ENCODE measurements at places on chromosomes 7 and 10.

DNA sequence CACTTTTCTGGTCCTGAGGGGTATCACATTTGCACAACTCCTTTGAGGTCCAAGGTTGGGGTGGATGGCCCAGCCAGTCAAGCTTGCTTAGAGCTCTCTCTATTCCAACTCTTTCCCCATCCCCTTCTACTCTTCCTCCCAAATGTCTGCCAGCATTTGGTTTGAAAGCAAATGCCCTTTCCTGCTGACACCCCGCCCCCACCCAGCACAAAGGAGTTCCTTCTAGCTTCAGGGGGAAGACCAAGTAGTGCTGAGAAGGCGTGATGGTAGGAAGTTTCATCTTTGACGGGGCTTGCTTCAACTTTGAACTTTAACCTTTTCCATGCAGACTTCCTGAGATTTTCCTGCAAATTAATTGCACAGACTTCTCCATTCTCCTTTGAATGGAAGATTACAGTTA is 137.5 kb upstream of the TCF7L2 start:
- DNase-seq = no peak

- no peak for DNase-seq
Measured at GRCh38 chr7:20220921-20221547, 3.9 kb upstream of the MACC1 start.

DNA sequence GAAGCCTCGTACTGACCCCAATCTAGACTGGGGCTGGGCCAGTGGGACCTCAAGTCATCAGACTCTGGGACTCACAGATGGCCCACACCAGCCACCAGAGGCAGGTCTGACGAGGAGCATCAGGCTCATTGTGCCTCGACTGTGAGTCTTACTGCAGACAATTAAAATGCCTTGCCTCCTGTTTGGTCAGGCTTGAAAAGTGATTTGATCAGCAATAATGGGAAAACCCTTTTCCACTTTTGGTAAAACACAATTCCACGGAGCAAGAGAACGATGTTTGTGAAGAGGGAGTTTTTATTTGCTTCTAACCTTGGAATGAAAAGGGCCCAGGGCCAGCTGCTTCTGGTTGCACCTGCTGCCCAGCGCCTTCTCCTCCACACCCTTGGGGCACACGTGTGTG is 43.9 kb downstream of the C10orf143 start:
- no peak for DNase-seq

GRCh38 chr7:32018845-32019578 is 51.2 kb downstream of the PDE1C start:
- DNase-seq = no peak

DNA sequence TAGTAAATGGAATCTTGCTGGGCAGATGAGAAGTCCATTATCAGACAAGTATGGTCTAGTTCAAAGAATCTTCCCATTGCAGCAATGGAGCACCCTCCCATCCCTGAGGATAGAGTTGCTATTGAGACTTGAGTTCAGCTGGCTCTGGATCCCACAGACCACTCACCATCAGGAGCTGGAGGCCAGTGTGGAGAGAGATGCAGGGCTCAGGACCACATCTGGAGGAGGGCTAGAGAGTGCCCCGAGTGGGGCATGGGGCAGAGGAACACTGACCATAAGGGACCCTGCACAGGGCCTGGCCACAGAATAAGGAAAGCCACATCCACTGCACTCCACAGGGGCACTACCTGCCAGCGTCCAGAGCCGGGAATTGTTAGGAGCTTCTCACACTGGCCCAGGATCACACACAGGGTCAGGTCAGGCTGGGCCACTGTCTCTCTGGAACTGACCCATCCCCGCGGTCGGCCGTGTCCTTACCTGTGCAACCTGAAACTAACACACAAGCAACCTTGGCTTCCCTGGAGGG is 41.3 kb upstream of the TCERG1L start:
- no peak for DNase-seq

GRCh38 chr7:27164367-27165088 is 809 bp downstream of the HOXA9 start:
- no peak for DNase-seq
